ENCODE measurements at places on chromosomes 5 and 9. TPM values are rescaled to one million over a fixed set of nuclear protein-coding genes. Genes with fewer than 3 reads are reported as not detected.

The RBM22 gene
- total RNA-seq, result 30.7 TPM

GRCh38 chr9:138031186-138031585 is 153.6 kb downstream of the CACNA1B start:
- no peaks in the 10 kb centered on the region for H3K4me1 ChIP-seq
- H3K27ac ChIP-seq, result no peak overlapping the region
- no peak for DNase-seq
- H3K27me3 ChIP-seq, result no peaks in the 10 kb centered on the region
- H3K36me3 ChIP-seq, result no peaks in the 10 kb centered on the region

The C9orf153 gene
- 0.12 TPM for total RNA-seq

DNA sequence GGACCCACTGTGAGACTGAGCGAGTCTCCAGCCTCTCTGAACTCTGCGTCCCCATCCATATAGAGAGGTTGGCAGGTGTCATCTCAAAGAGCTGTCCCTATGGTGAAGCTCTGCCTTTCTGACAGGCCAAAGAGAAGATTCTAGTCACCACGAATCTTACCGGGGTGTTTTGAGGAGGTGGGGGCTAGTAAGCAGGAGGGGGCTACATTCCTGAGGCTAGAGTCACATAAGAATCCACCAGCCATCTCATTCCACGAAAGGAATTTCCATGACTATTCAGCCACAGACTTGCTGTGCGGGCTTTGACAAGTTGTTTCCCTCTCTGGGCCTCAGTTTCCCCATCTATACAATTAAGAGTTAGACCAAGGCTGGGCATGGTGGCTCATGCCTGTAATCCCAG is 16.3 kb downstream of the PDGFRB start:
- no peak overlapping the region for H3K4me3 ChIP-seq
- DNase-seq, result no peak
- peaks cover 21% of the 10 kb centered on the region for H3K4me1 ChIP-seq
- no peaks in the 10 kb centered on the region for H3K27me3 ChIP-seq
- H3K36me3 ChIP-seq, result no peaks in the 10 kb centered on the region

- no peaks in the 10 kb centered on the region for H3K4me1 ChIP-seq
- H3K36me3 ChIP-seq, result no peaks in the 10 kb centered on the region
- no peak overlapping the region for H3K27ac ChIP-seq
- no peak overlapping the region for H3K4me3 ChIP-seq
- no peak for DNase-seq
Observed at GRCh38 chr5:59099270-59099994, 516.6 kb downstream of the RAB3C start.

GRCh38 chr5:115816226-115817081 is at the start of gene CDO1:
TSS of gene CDO1 (minus strand) at chr5:115816659. CDS start at chr5:115816397, 262 bp downstream.
- peaks cover 14% of the 10 kb centered on the region for H3K4me1 ChIP-seq
- peak; percentile 83 for DNase-seq
- peaks cover 26% of the 10 kb centered on the region for H3K27me3 ChIP-seq
- no peak within 1 kb of the TSS for H3K27ac ChIP-seq
- peak within 1 kb of the TSS; percentile 88 for H3K4me3 ChIP-seq

Data from GM23338 (cell line).